ENCODE measurements at places on chromosomes 3 and 15. TPM values are rescaled to one million over a fixed set of nuclear protein-coding genes. Genes with fewer than 3 reads are reported as not detected.

KIF7 gene
- 6.1 TPM for total RNA-seq

DNA sequence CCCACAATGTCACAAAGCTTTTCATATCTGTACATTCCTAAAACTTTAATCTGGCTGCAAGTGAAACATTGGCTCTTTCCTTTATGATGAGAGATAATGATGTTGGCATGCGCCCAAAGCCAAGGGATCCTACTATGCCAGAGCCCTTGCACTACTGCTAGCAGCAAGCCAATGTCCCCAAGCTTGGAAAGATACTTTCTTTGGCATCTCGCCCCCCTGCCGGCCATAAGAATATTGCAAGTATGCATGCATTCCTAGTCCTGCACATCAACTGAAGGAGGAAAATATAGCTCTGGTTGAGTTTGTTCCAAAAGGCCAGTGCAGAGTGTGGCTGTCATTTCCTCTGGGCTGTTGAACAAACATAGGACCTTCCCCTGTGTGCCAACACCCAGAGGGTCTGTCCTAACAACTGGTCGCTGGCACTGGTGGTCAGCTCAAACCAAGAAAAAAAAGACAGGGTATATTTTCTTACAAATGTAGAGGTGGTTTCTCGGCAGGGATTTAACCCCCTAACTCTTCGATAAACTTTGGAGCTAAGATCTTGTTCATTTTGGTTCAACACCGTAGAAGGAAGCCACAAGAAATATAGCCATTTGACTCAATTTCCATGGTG lies 120.9 kb upstream of the ZBED2 start:
- DNase-seq: no peak

CHRNA7 gene
- total RNA-seq: 1.5 TPM

GRCh38 chr3:18830087-18830486 lies 318.2 kb upstream of the KCNH8 start:
- DNase-seq: no peak
